Left ventricle myocardium superior (tissue), 1 donor: ENCODE measurements at places on chromosomes 1 and 21.

GRCh38 chr1:21909286-21909759 is 27.8 kb downstream of the HSPG2 start:
- DNase-seq: no peak

DNA sequence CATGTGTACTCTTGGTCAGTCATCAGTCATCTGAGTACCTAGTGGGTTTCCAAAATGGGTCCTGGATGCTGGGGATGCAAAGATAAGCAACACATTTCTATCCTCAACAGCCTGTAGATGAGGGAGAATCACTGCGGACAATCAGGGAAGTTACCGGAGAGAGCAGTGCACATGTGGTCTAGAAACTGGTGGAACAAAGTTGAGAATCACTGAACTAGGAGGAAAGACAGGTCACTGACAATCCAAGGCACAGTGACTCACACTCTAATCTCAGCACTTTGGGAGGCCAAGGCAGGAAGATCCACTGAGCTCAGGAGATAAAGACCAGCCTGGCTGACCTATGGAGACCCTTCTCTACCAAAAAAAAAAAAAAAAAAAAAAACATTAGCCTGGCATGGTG is 31.4 kb upstream of the LGALS8 start:
- DNase-seq: no peak

DNA sequence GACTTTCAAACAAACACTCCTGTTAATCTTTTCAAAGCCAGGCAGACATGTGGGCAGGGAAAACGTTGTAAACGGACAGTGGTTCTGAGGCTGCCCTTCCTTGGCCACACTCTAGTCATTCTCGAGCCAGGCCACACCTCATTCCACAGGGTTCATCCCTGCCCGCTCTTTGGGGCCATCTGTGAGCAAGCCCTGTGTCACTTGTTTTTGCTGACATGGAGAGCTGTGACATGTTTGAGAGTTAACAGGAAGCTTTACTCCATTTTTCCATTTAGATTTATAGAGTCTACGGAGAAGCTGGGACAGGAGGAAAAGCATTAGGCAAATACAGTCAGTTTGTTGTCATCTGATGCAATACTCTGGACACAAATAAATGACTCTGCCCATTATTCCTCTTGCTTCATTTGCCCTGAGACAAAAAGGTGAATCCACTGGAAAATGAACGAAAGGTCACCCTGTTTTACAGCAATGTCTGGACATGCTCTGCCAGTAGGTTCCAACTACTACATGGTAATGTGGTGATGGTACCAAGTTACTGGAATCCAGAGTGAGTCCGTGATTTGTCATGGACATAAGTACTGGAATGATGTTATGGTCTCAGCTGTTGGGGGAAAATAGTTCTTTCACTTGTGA is 126.9 kb downstream of the CLIC6 start:
- DNase-seq: no peak

GRCh38 chr1:233780049-233780448 is 124.4 kb upstream of the SLC35F3 start:
- no peak for DNase-seq

GRCh38 chr1:83706354-83706938 is 292.5 kb downstream of the TTLL7 start:
- no peak for DNase-seq

DNA sequence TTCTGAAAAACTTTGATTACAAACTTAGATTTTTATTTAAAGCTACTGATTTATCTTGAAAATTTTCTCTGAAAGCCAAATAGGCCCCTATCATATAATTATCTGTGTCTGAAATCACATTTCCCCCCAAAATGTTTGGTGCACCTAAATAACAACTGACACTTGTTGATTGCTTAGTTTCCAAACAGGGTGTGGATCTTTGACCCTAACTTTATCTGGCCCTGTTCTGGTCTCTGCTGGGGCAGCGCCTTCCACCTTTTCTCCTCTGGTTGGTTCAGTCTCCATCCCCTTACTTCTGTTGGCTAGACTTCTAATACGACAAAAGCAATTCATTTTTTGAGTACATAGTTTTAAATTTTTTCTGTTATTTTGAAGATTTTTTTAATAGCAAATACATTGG is 10.2 kb upstream of the OTUD7B start:
- DNase-seq: no peak
